K562 (cell line): ENCODE measurements at places on chromosomes 4 and X. TPM values are rescaled to one million over a fixed set of nuclear protein-coding genes. Genes with fewer than 3 reads are reported as not detected.
A peak's percentile ranks its signal among the peaks of the same experiment; 100 is the strongest.

DNA sequence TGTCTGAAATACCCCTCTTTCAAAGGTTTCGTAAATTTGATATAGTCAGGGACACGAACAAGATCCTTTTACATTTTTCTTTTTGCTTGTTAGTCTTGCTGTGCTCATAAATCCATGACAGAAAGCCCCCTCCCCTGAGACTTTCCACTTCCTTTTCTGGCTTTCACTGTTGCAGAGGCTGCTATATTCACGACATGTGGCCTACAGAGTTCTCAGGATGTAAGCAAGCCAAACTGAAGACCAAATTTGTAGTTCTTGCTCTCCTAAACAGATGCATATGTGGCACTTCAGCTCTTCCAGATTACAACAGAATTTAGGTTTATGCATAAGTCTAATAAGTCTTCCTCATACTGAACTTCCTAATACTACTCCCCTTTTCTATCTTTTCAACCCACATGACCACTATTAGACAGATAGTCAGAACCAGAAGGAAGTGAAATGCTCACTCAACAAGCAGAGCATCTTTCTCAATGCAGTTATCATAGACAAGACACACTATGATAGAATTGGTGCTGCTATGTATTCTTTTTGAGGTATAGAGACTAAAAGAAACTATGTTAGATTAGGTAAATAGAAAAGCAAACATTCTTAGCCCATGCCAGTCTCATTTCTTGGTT is 15.0 kb downstream of the BTK start:
- no peaks in the 10 kb centered on the region for H3K4me1 ChIP-seq
- no peak overlapping the region for H3K27ac ChIP-seq
- H3K27me3 ChIP-seq, result no peaks in the 10 kb centered on the region
- peaks cover 55% of the 10 kb centered on the region for H3K36me3 ChIP-seq
- DNase-seq, result no peak

Gene ZNF141
- 0.09 and 0.16 TPM in 2 replicates for total RNA-seq

- no peak overlapping the region for H3K27ac ChIP-seq
- no peaks in the 10 kb centered on the region for H3K27me3 ChIP-seq
- H3K4me3 ChIP-seq, result no peak overlapping the region
- no peak for DNase-seq
- no peaks in the 10 kb centered on the region for H3K4me1 ChIP-seq
Observed at GRCh38 chr4:154872198-154872597, 91.1 kb downstream of the RBM46 start.

DNA sequence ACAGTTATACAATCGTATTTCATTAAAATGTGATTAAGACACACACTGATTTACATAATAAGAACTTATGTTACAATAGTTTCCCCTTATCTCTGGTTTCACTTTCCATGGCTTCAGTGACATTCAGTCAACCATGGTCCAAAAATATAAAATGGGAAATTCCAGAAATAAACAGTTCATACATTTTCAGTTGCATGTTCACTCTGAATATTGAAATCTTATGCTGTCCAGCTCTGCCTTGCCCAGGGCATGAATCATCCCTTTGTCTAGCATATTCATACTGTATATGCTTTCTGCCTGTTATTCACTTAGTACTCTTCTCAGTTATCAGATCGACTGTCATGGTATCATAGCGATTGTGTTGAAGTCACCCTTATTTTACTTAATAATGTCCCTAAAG is 173.8 kb upstream of the DCAF12L2 start:
- no peaks in the 10 kb centered on the region for H3K36me3 ChIP-seq
- no peaks in the 10 kb centered on the region for H3K4me1 ChIP-seq
- DNase-seq, result no peak
- H3K27me3 ChIP-seq, result no peaks in the 10 kb centered on the region
- no peak overlapping the region for H3K27ac ChIP-seq
- no peak overlapping the region for H3K4me3 ChIP-seq

Gene ADRA2C
- 0.33 and 0.54 TPM in 2 replicates for total RNA-seq

GRCh38 chr4:108425988-108426387 is 194.4 kb upstream of the RPL34 start:
- no peaks in the 10 kb centered on the region for H3K4me1 ChIP-seq
- H3K27ac ChIP-seq, result no peak overlapping the region
- no peaks in the 10 kb centered on the region for H3K36me3 ChIP-seq
- H3K27me3 ChIP-seq, result no peaks in the 10 kb centered on the region
- no peak overlapping the region for H3K4me3 ChIP-seq

GRCh38 chr4:73419106-73420038 is 15.3 kb downstream of the ALB start:
- H3K36me3 ChIP-seq, result no peaks in the 10 kb centered on the region
- no peak overlapping the region for H3K4me3 ChIP-seq
- H3K27me3 ChIP-seq, result no peaks in the 10 kb centered on the region
- peak; percentile 26 for DNase-seq
- no peak overlapping the region for H3K27ac ChIP-seq

Gene CXCL10
- total RNA-seq, result 0.18 TPM in 1 of 2 replicates, not detected in the other

DNA sequence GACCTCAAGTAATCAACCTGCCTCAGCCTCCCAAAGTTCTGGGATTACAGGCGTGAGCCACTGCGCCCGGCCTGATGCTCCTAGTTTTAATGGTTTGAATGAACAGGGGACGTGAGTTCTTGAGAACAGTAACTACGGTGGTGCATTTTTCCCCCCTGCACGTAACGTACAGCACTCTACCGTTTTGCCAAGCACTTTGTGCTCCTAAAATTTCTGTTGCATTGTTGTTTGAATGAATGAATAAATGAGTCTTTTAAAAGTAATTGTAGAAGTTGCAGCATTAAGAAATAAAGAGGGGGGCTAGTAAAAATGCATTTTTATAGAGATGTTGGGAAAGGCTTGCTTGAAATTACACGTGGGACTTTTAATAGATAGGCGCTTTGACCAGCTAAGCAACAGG is at the start of gene RPA4:
Gene RPA4 (plus strand): TSS at position 301 of the 400 bp plus-strand sequence. CDS start 403 bp downstream, outside the sequence.
- no peaks in the 10 kb centered on the region for H3K36me3 ChIP-seq
- DNase-seq, result no peak
- H3K27ac ChIP-seq, result no peak within 1 kb of the TSS

GRCh38 chr4:43547561-43547960 is 655.0 kb downstream of the GRXCR1 start:
- no peaks in the 10 kb centered on the region; the same call in 1 of the 2 replicates for H3K4me1 ChIP-seq
- H3K27me3 ChIP-seq, result no peaks in the 10 kb centered on the region
- DNase-seq, result no peak
- H3K4me3 ChIP-seq, result no peak overlapping the region
- no peak overlapping the region for H3K27ac ChIP-seq

- no peak overlapping the region for H3K4me3 ChIP-seq
- no peak overlapping the region for H3K27ac ChIP-seq
- no peak for DNase-seq
- no peaks in the 10 kb centered on the region for H3K4me1 ChIP-seq
- no peaks in the 10 kb centered on the region for H3K27me3 ChIP-seq
Observed at GRCh38 chr4:19650903-19651864, 600.5 kb upstream of the SLIT2 start.

DNA sequence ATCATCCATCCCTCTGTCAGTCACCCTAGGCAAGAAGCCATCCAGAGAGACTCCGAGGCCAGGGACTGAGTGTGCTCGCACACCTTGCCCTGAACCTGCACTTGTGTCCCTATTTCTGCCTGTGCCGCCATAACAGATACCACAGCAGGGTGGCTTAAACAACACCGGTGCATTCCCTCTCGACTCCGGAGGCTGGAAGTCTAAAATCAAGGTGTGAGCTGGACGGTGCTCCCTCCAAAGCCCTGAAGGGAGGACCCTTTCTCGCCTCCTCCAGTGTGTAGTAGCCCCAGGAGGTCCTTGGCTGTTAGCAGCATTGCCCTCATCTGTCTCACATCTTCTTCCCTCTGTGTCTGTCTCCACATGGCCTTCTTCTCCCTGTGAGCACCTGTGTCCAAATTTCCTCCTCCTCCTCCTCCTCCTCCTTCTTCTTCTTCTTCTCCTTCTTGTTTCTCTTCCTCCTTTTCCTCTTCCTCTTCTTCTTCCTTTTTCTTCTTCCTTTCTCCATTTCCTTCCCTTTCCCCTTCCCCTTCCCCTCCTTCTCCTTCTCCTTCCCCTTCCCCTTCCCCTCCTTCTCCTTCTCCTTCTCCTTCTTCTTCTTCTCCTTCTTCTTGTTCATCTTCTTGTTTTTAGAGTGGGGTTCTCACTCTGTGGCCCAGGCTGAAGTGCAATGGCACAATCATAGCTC is 98.1 kb upstream of the ENPP6 start:
- no peak overlapping the region for H3K4me3 ChIP-seq
- DNase-seq, result no peak
- H3K36me3 ChIP-seq, result no peaks in the 10 kb centered on the region
- no peak overlapping the region for H3K27ac ChIP-seq

GRCh38 chrX:54920610-54921426 is at the start of gene TRO:
TRO (plus strand) TSS chrX:54920824; CDS start chrX:54922247, 1,423 bp downstream.
- H3K27ac ChIP-seq, result no peak within 1 kb of the TSS
- H3K4me3 ChIP-seq, result 0 out of 2 replicates have a peak within 1 kb of the TSS, but pooled peaks have one; percentile 11
- H3K36me3 ChIP-seq, result no peaks in the 10 kb centered on the region
- 0 out of 2 replicates have a peak, but pooled peaks cover 12% of the 10 kb centered on the region for H3K27me3 ChIP-seq
- no peaks in the 10 kb centered on the region; the same call in 1 of the 2 replicates for H3K4me1 ChIP-seq
- no peak for DNase-seq

DNA sequence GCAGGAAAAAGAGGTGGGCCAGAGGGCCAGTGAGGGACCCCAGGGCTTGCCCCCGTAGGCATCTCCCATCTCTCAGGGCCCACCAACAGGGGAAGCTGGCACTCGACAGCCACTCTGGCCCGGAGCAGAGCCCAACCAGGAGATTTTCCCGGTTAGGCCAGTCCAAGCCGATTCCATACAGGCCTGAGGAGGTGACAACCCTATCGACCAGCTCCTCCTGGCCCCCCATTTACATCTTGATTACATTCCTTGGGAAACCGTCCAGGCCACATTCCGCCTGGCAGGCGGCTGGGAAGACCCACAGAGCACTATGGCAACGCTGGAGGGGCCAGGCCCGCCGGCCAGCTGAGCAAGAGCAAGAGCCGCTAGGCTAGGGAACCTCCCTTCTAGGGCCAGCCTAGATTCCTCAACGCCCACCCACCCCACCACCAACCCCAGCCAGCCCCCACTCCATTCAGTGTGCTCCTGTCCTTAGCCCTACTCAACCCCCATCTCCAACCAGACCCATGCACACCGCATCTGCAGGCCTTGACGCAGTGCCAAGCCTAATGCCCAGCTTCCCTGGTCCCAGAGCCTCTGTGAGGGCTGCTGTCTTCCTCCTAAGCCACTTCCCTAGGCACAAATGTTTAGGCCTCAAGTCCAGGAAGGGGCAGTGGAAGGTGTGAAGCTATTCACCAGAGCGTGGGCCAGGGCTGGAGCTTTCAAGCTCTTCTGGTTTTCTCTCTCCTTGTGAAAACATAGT is 161.2 kb downstream of the EFNB1 start:
- H3K4me1 ChIP-seq, result no peaks in the 10 kb centered on the region; the same call in 1 of the 2 replicates
- no peak overlapping the region for H3K4me3 ChIP-seq
- no peaks in the 10 kb centered on the region for H3K27me3 ChIP-seq
- no peaks in the 10 kb centered on the region for H3K36me3 ChIP-seq
- H3K27ac ChIP-seq, result no peak overlapping the region

Gene RHOH
- total RNA-seq, result 24.0 and 26.3 TPM in 2 replicates

DNA sequence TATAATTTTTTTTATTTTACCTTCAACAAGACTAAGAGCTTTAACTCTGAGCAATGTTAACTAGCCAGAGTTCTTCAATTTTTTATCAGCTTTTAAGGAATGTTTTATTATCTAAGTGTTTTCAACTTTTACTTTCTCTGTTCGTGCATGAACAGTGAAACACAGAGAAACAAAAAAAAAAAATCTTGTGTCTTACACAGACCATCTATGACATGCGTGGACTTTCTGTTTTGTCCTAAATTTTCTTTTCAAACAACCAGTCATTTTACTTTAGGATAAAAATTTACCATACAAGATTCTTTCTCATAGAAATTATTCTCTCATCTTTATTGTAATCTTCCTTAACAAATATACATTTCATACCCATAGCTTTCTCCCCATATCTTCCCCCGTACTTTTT is 731.9 kb upstream of the PCDH10 start:
- no peak for DNase-seq
- no peaks in the 10 kb centered on the region for H3K27me3 ChIP-seq
- no peak overlapping the region for H3K4me3 ChIP-seq
- no peaks in the 10 kb centered on the region for H3K4me1 ChIP-seq
- H3K36me3 ChIP-seq, result no peaks in the 10 kb centered on the region

Gene GLOD5
- 1.4 and 1.9 TPM in 2 replicates for total RNA-seq

DNA sequence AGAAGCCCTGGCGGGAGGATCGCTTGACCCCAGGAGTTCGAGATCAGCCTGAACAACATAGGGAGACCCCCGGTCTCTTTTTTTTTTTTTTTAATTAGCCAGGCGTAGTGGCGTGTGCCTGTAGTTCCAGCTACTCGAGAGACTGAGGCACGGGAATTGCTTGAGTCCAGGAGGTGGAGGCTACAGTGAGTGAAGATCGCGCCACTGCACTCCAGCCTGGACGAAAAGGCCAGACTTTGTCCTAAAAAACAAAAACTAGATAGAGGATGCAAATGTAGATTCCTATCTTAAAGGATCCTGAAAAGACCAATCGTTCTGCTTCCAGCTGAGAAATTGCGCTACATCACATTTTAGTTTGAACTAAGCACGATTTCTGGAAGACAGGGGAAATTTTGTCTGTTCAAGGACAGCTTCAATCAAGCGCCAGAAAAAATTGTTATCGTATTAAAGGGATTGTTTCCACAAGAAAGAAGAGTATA is 627 bp upstream of the HSD17B11 start:
- H3K4me1 ChIP-seq, result no peaks in the 10 kb centered on the region; the same call in 1 of the 2 replicates
- DNase-seq, result no peak
- H3K27me3 ChIP-seq, result no peaks in the 10 kb centered on the region

- H3K4me1 ChIP-seq, result no peaks in the 10 kb centered on the region
- H3K4me3 ChIP-seq, result no peak overlapping the region
- no peak for DNase-seq
- no peaks in the 10 kb centered on the region for H3K27me3 ChIP-seq
- H3K27ac ChIP-seq, result no peak overlapping the region
Observed at GRCh38 chr4:176377780-176378179, 58.0 kb downstream of the SPCS3 start.

Gene SYNPO2
- 0.13 and 0.18 TPM in 2 replicates for total RNA-seq

Gene UCP1
- not detected in 2 replicates for total RNA-seq

DNA sequence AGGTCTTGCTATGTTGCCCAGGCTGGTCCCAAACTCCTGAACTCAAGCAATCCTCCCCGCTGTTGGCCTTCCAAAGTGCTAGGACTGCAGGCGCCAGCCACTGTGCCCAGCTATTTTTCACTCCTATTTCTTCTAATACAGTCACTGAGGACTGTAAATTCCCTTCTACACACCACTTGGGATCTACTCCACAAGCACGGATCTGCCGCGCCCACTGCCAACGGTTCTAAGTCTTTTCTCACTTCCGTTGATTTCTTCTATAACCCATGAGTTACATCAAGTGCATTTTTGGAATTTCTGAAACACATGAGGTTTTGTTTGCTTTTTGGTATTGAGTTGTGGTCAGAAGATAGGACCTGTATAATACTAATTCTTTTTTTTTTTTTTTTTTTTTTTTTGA is 48.6 kb downstream of the FAM53A start:
- DNase-seq, result no peak
- H3K36me3 ChIP-seq, result no peaks in the 10 kb centered on the region
- peaks cover 14% of the 10 kb centered on the region; the same call in 2 of the 3 replicates for H3K27me3 ChIP-seq
- H3K4me3 ChIP-seq, result no peak overlapping the region

- no peaks in the 10 kb centered on the region for H3K4me1 ChIP-seq
- no peak for DNase-seq
- no peak overlapping the region for H3K27ac ChIP-seq
Observed at GRCh38 chr4:4762909-4763821, 96.3 kb upstream of the MSX1 start.

- no peak for DNase-seq
- H3K27me3 ChIP-seq, result no peaks in the 10 kb centered on the region
- H3K4me3 ChIP-seq, result no peak overlapping the region
- H3K36me3 ChIP-seq, result no peaks in the 10 kb centered on the region
Observed at GRCh38 chrX:39760930-39761329, 336.8 kb downstream of the BCOR start.
